ENCODE measurements at places on chromosomes 11 and 22. TPM values are rescaled to one million over a fixed set of nuclear protein-coding genes. Genes with fewer than 3 reads are reported as not detected.

GRCh38 chr11:13210424-13210823 is 67.2 kb upstream of the BMAL1 start:
- H3K36me3 ChIP-seq = no peaks in the 10 kb centered on the region
- no peaks in the 10 kb centered on the region for H3K27me3 ChIP-seq
- H3K4me1 ChIP-seq = peaks cover 21% of the 10 kb centered on the region
- DNase-seq = peak; percentile 86
- no peak overlapping the region for H3K4me3 ChIP-seq
- no peak overlapping the region for H3K27ac ChIP-seq

- no peak overlapping the region for H3K27ac ChIP-seq
- DNase-seq = peak; percentile 59
- H3K4me1 ChIP-seq = no peaks in the 10 kb centered on the region
- H3K4me3 ChIP-seq = no peak overlapping the region
- peaks cover 6% of the 10 kb centered on the region for H3K27me3 ChIP-seq
Measured at GRCh38 chr11:75760710-75761493, 7.7 kb upstream of the DGAT2 start.

ST13 gene
- polyA plus RNA-seq = 199 TPM

- no peak overlapping the region for H3K27ac ChIP-seq
- no peaks in the 10 kb centered on the region for H3K36me3 ChIP-seq
- H3K4me1 ChIP-seq = no peaks in the 10 kb centered on the region
- peaks cover 4% of the 10 kb centered on the region for H3K27me3 ChIP-seq
- DNase-seq = peak; percentile 30
Measured at GRCh38 chr11:45556851-45557707, 108.3 kb downstream of the CHST1 start.

DNA sequence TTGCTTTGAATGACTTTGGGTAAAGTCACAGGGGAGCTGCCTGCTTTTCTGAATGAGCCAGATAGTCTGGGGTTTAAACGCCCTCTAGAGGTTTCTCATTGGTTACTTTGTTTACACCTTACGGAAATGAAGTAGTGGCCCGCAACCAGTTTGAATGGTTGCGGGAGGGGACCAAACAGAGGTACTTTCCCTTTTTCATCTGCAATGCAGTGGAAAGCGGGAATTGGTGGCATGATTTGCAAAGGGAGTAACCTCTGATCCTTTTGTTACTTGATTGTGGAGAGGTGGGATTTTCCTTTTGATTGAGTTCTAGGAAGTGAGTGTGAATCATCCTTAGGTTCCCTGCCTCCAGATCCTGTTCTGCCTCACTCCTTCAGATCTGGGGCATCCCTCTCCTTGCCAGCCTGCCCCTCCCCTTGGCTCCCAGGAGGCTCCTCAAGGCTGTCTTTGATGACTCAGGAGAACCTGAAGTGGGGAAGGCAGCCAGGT is 15.9 kb upstream of the GLYATL1 start:
- peak overlapping the region; percentile 41 for H3K4me3 ChIP-seq
- no peaks in the 10 kb centered on the region for H3K36me3 ChIP-seq
- no peaks in the 10 kb centered on the region for H3K27me3 ChIP-seq

GRCh38 chr11:7251487-7251835 is 243 bp upstream of the SYT9 start:
- H3K27me3 ChIP-seq = peaks cover 20% of the 10 kb centered on the region

GRCh38 chr22:20585639-20586402 is 78.4 kb downstream of the MED15 start:
- peaks cover 37% of the 10 kb centered on the region for H3K36me3 ChIP-seq
- no peaks in the 10 kb centered on the region for H3K4me1 ChIP-seq
- H3K27me3 ChIP-seq = no peaks in the 10 kb centered on the region
- H3K27ac ChIP-seq = no peak overlapping the region

DNA sequence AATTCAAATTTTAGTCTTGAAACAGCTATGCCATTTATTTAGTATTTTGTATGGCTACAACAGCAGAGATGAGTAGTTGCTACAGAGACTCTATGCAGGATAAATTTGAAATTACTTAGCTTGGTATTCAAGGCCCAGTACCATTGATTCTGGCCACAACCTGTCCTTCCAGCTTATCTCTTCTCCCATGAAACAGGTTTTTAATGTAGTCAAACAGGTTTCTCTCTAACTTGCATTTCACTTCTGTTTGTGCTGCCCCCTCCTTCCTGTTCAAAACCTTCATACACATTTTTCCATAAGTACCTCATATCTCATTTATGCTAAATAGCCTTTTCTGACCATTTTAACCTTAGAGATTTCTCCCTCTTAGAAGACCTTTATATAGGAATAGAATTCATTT is 3.3 kb downstream of the USP47 start:
- no peaks in the 10 kb centered on the region for H3K36me3 ChIP-seq
- no peak overlapping the region for H3K4me3 ChIP-seq
- H3K27ac ChIP-seq = no peak overlapping the region
- peaks cover 2% of the 10 kb centered on the region for H3K4me1 ChIP-seq
- no peaks in the 10 kb centered on the region for H3K27me3 ChIP-seq
- DNase-seq = no peak

DNA sequence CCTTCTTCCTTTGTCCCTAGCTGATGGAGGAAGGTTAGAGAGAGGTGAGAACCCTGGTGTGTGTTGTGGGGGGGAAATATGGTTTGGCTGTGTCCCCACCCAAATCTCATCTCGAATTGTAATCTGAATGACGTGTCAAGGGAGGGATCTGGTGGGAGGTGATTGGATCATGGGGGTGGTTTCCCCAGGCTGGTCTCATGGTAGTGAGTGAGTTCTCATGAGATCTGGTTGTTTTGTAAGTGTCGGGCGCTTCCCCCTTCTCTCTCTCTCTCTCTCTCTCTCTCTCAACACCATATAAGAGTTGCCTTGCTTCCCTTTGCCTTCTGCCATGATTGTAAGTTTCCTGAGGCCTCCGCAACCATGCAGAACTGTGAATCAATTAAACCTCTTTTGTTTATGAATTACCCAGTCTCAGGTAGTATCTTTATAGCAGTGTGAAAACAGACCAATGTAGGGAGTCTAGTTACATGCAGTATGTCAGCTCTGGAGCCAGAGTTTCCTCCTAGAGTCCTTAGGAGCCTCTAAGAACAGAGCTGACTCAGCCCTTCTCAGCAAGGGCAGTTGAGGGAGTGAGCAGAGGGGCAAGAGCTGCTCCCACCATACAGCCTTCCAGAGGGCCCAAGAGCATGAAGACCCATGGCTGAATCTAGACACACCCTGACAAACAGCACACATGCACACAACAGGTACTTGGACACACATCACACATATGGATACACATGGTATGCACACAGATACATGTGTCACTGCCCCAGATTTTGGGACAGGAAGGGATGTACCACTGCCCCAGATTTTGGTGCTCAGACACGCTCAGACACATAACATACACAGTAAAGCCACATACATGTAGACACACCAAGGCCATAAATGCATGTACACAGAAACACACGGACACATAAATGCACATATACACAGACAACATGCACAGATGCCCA is 12.9 kb upstream of the LRRC32 start:
- no peaks in the 10 kb centered on the region for H3K36me3 ChIP-seq
- H3K27me3 ChIP-seq = peaks cover 9% of the 10 kb centered on the region
- no peaks in the 10 kb centered on the region for H3K4me1 ChIP-seq
- DNase-seq = no peak

GRCh38 chr22:40345815-40346184 is 500 bp upstream of the ADSL start:
- H3K27ac ChIP-seq = peak overlapping the region; percentile 48
- H3K27me3 ChIP-seq = no peaks in the 10 kb centered on the region
- H3K36me3 ChIP-seq = peaks cover 3% of the 10 kb centered on the region

GRCh38 chr11:125342281-125342930 is 153.7 kb downstream of the FEZ1 start:
- H3K27me3 ChIP-seq = peaks cover 18% of the 10 kb centered on the region
- no peaks in the 10 kb centered on the region for H3K36me3 ChIP-seq
- H3K4me3 ChIP-seq = no peak overlapping the region

GRCh38 chr11:82523141-82523540 is 210.5 kb downstream of the FAM181B start:
- DNase-seq = no peak
- no peak overlapping the region for H3K27ac ChIP-seq
- no peaks in the 10 kb centered on the region for H3K27me3 ChIP-seq
- no peaks in the 10 kb centered on the region for H3K4me1 ChIP-seq
- H3K4me3 ChIP-seq = no peak overlapping the region

GNAZ gene
- polyA plus RNA-seq = 0.22 TPM

OR10D3 gene
- not detected for polyA plus RNA-seq

GRCh38 chr11:15943418-15944197 is 412.7 kb downstream of the SOX6 start:
- no peak overlapping the region for H3K27ac ChIP-seq
- H3K36me3 ChIP-seq = no peaks in the 10 kb centered on the region
- H3K4me1 ChIP-seq = no peaks in the 10 kb centered on the region
- no peaks in the 10 kb centered on the region for H3K27me3 ChIP-seq

- H3K4me1 ChIP-seq = peaks cover 22% of the 10 kb centered on the region
- H3K27ac ChIP-seq = no peak overlapping the region
- no peaks in the 10 kb centered on the region for H3K36me3 ChIP-seq
Measured at GRCh38 chr11:62433904-62434276, 15.1 kb downstream of the SCGB1A1 start.

- H3K27me3 ChIP-seq = no peaks in the 10 kb centered on the region
- H3K36me3 ChIP-seq = no peaks in the 10 kb centered on the region
- no peak overlapping the region for H3K4me3 ChIP-seq
- H3K4me1 ChIP-seq = no peaks in the 10 kb centered on the region
- no peak for DNase-seq
Measured at GRCh38 chr22:19693581-19693980, 20.7 kb upstream of the SEPTIN5 start.

DNA sequence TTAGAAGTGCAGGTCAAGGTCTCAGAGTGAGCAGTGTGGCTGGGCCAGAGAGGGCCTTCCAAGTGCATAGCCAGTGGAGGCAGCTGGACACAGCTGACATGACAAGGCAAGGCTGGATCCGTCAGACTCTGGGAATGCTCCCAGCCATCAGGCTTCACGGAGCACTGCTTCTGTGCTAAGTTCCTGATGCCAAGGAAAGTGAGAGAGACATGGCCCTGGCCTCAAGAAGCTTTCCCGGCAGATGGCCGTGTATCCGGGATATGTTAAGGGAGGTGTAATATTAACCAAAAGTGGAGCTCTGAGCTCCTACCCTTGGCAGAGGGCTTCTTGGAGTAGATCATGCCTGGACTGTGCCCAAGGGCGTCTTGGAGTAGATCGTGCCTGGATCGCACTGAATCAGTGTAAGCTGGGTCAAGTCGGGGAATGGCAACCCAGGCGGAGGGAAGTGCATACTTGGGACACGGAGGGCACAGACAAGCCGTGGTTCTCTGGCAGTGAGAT is 7.4 kb upstream of the EFCAB6 start:
- H3K4me1 ChIP-seq = no peaks in the 10 kb centered on the region
- H3K27ac ChIP-seq = no peak overlapping the region
- peak; percentile 24 for DNase-seq

DNA sequence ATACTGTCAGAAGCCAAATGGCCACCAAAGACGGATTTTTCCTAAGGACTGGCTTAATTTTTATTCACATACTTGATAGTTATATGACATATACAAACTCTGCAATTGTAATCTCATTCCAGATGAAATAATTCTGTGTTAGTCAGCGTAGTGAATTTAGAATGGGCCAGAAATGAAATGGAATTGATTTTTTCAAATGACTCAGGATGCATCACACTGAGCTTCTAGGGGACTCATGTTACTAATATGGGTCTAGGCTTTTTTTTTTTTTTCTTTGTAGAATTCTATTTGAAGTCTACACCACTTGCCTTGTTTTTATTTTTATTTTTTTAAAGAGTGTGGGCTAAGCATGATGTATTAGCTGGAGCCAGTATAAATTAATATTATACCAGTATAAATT is 62.7 kb downstream of the SPECC1L start:
- peaks cover 7% of the 10 kb centered on the region for H3K36me3 ChIP-seq
- peak; percentile 87 for DNase-seq
- H3K4me1 ChIP-seq = peaks cover 15% of the 10 kb centered on the region
- no peak overlapping the region for H3K4me3 ChIP-seq

MED15 gene
- 28.6 TPM for polyA plus RNA-seq

DNA sequence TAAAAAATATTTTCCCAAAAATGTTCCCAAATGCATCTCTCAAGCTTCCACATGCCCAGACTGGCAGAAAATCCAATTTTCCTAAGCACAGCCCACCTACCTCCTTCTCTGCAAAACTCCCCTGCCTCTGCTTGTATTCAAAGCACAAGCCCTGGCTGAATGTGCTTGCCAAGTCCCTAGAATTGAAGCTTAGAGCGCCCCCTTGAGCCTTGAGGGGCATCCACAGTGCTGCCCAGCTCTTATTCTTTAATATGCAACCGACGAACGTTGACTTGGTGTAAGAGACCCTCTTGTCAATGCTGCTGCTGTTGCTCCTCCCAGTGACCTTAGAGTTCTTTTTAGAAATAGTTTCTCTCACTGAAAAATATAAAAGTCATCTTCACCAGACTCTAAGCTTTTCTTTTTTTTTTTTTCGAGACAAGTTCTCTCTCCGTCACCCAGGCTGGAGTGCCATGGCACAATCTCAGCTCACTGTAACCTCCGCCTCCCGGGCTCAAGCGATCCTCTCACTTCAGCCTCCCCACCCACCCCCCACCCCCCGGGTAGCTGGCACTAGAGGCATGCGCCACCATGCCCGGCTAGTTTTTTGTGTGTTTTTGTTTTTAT is 63.5 kb upstream of the CAPRIN1 start:
- no peaks in the 10 kb centered on the region for H3K4me1 ChIP-seq
- H3K36me3 ChIP-seq = no peaks in the 10 kb centered on the region

DNA sequence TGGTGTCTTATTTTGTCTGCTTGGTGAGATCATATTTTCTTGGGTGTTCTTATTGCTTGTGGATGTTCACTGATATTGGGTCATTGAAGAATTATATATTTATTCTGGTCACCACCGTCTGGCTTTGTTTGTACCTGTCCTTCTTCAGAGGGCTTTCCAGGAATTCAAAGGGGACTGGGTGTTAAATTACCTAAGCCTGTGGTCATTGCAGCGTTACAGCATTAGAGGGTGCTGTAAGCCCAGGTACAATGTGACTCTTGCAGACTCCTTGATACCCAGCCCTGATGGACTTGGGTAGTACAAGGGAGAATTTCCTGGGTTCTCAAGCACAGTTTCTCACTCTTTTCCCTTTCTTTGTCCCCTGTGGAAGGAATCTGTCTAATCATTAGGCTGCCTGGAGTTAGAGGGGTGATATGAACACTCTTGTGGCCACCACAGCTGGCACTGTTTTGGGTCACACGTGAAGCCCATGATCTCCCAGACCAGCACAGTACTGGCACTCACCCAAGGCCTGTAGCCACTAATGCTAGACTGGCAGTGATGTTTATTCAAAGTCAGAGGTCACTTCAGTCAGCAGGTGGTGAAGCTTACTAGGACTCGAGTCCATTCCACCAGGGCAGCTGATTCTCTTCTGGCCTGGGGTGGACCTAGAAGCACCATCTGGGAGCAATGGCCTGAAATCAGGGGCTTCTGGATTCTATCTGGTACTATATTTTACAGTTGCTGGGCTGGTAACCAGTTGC is 56.1 kb upstream of the NARS2 start:
- no peak overlapping the region for H3K27ac ChIP-seq
- H3K27me3 ChIP-seq = peaks cover 7% of the 10 kb centered on the region
- H3K4me3 ChIP-seq = no peak overlapping the region
- no peaks in the 10 kb centered on the region for H3K36me3 ChIP-seq

- peak overlapping the region; percentile 11 for H3K4me3 ChIP-seq
- H3K27ac ChIP-seq = no peak overlapping the region
- H3K36me3 ChIP-seq = no peaks in the 10 kb centered on the region
- peaks cover 56% of the 10 kb centered on the region for H3K27me3 ChIP-seq
- peak; percentile 47 for DNase-seq
- H3K4me1 ChIP-seq = no peaks in the 10 kb centered on the region
Measured at GRCh38 chr11:43576320-43576802, 104.2 kb upstream of the HSD17B12 start.

SCO2 gene
- 0.42 TPM for polyA plus RNA-seq

OR5L1 gene
- not detected for polyA plus RNA-seq
